ENCODE measurements at places on chromosomes 13 and 19. TPM values are rescaled to one million over a fixed set of nuclear protein-coding genes. Genes with fewer than 3 reads are reported as not detected.
A peak's percentile ranks its signal among the peaks of the same experiment; 100 is the strongest.

GRCh38 chr19:58355908-58356765, 2.8 kb upstream of the A1BG start:
- no peaks in the 10 kb centered on the region for H3K36me3 ChIP-seq
- no peak overlapping the region for H3K27ac ChIP-seq
- H3K4me3 ChIP-seq, result peak overlapping the region; percentile 15
- H3K4me1 ChIP-seq, result no peaks in the 10 kb centered on the region
- H3K27me3 ChIP-seq, result peaks cover 5% of the 10 kb centered on the region
- DNase-seq, result no peak

- no peak for DNase-seq
- H3K4me1 ChIP-seq, result no peaks in the 10 kb centered on the region
- H3K36me3 ChIP-seq, result peaks cover 6% of the 10 kb centered on the region
- H3K4me3 ChIP-seq, result no peak overlapping the region
- H3K27me3 ChIP-seq, result no peaks in the 10 kb centered on the region
- H3K27ac ChIP-seq, result no peak overlapping the region
These were observed 11.5 kb upstream of the CLASRP start for GRCh38 chr19:45027371-45027770.

DNA sequence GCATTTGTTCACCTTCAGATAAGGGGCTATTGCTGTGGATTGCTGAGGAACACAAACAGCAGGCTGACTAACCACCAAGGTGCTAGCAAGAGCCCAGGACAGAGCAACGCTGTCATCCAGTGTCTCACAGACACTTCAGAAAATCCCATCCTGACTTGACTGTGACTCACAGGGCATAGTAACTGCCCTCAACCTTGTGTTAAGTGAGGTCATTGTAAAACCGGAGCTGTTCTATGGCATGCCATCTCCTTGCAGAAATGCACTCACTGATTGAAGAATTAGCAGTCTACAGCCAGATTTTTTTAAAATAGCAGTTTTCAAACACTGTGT, 51.1 kb downstream of the TNFRSF19 start:
- no peak overlapping the region for H3K4me3 ChIP-seq
- H3K27ac ChIP-seq, result no peak overlapping the region
- H3K36me3 ChIP-seq, result no peaks in the 10 kb centered on the region
- no peaks in the 10 kb centered on the region for H3K4me1 ChIP-seq

DNA sequence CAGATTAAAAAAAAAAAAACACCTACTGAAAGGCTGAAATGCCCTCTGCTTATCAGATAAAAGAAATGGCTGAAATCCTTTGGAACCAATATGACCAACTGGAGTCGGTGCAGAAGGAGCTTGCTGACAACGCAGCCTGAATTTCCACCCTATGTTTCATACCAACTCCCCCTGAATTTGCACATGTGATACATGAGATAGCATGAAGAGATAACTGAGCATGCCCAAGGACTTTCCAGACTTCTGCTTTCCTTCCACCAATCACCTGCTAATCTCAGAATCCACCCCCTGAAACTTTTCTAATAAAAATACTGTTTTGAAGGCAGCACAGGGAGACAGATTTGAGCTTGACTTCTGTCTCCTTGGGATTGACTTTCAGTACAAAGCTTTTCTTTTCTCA, 32.2 kb upstream of the WDFY2 start:
- H3K27ac ChIP-seq, result no peak overlapping the region
- DNase-seq, result no peak
- no peaks in the 10 kb centered on the region for H3K36me3 ChIP-seq
- no peak overlapping the region for H3K4me3 ChIP-seq

DNA sequence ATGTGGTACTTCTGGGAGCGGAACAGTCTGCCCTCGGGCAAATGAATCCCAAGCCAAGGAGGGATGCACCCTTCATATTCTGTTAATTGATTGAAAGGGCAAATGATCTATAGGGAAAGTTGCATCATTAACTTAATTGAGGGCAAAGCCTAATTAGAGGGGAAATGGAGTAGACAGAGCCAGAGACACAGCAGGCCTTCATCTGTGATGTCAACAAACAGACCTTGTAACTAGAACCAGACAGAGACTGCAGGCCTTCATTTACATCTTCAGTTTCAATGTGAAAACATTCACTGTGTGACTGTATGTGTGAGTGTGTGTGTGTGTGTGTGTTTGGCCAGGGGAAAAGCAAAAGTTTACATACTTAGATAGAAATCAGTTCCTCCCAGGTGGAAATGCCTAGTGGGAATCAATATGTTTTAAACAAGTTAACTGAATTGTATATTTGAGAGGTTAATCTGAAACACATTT, 126.4 kb downstream of the SPRY2 start:
- no peaks in the 10 kb centered on the region for H3K4me1 ChIP-seq
- no peaks in the 10 kb centered on the region for H3K36me3 ChIP-seq
- H3K4me3 ChIP-seq, result no peak overlapping the region
- no peak for DNase-seq
- H3K27ac ChIP-seq, result no peak overlapping the region
- H3K27me3 ChIP-seq, result no peaks in the 10 kb centered on the region

DNA sequence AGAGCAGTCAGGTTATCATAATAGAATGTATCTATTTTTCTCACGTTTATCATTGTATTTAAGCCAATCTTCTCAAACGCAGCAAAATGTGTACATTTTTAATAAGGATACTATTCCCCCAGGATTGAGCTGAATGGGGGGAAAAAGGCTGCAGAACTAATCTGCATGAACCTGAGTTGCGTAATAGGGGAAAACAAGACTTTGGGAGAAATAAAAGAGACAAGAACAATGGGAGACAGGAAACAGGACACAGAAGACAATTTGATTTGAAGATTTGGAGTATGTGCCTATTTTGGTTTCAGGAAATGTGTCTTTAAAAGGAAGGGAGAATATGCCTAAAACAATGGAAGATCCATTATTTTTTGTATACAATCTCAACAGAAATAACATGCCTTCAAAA, 844.5 kb downstream of the DIAPH3 start:
- no peaks in the 10 kb centered on the region for H3K36me3 ChIP-seq
- no peaks in the 10 kb centered on the region for H3K4me1 ChIP-seq
- H3K27me3 ChIP-seq, result no peaks in the 10 kb centered on the region
- no peak overlapping the region for H3K4me3 ChIP-seq
- DNase-seq, result no peak
- H3K27ac ChIP-seq, result no peak overlapping the region

DNA sequence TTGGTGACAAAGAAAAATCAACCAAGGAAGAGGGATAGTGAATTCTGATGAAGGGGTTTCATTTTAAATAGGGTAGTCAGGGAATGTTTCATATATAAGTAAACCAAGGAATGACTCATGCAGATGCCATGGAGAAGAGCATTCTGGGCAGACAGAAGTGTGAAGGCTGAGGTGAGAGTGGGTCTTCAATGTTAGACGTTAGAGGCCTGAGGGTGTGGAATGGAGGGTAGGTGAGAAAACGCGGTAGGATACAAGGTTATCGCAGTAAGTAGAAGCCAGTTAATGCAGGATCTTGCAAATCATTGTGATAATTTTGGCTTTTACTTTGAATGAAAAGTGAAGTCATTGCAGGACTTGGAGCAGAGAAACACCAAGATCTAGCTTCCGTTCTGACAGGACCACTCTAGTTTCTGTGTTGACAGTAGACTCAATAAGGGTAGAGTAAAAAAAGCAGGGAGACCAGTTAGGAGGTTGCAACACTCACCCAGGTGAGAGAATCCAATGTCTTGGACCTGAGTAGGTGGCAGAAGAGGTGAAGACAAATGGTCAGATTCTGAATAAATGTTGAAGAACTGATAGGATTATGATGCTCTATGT, 225.2 kb upstream of the TMTC4 start:
- no peak overlapping the region for H3K4me3 ChIP-seq
- DNase-seq, result no peak
- no peak overlapping the region for H3K27ac ChIP-seq

DNA sequence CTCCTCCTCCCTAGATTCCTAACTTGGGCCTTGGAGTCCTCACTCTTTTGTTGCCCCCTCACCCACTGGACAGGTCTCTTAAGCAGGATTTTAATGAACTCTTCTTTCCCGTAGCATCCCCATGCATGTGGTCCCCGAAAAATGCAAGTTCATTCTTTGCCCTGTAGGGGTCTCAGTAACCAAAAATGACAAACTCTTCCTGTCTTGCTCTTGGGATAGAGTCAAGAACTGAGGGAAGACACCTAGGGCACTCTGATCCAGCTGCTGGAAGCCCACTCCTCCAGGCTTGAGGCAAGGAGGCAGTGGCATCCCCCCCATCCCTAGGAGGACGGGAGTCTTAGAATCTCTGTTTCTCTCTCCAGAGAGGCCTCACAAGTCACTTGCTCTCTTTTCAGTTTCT, 987.0 kb downstream of the DIAPH3 start:
- no peak for DNase-seq
- H3K27me3 ChIP-seq, result no peaks in the 10 kb centered on the region
- H3K27ac ChIP-seq, result no peak overlapping the region
- H3K4me1 ChIP-seq, result no peaks in the 10 kb centered on the region
- H3K36me3 ChIP-seq, result no peaks in the 10 kb centered on the region

DNA sequence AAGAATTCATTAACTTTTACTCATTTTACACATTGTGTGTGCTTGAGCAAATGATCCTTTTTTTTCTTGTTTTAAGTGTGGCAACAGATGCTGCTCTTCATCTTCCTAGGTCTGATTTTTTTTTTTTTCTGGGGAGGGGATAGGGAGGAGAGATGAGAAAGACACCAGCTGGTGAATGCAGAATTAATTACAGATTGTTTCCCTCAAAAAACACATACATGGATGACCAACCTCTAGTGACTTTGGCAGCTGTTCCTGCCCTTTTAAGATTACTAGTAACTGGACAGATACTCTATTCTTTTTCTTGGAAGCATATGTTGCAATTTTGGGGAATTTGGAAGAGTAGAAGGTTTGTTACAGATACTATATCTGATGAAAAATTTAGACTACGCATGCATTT, 103.6 kb upstream of the MYO16 start:
- H3K4me3 ChIP-seq, result no peak overlapping the region
- H3K27me3 ChIP-seq, result no peaks in the 10 kb centered on the region
- H3K4me1 ChIP-seq, result no peaks in the 10 kb centered on the region
- H3K36me3 ChIP-seq, result no peaks in the 10 kb centered on the region
- DNase-seq, result no peak

DNA sequence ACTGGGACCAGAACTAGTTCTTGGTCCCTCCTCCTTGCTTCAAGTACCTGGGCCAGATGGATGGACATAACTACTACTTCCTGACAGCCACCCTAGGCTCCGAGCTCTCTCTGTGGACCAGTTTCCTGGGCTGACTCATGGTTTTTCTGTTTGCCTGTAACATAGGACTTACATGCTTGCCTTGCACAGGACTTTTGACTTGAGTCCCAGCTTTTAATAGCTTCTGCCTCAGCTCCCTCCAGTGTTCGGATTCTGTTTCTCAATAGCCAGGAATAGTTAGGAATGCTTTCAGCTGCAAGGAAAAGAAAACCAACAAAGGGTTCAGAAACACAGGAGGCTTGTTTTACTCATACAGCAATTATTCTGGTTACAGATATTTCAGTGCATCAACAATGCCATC, 405.9 kb downstream of the ZNF536 start:
- H3K4me1 ChIP-seq, result no peaks in the 10 kb centered on the region
- no peak overlapping the region for H3K27ac ChIP-seq
- H3K27me3 ChIP-seq, result no peaks in the 10 kb centered on the region

- no peaks in the 10 kb centered on the region for H3K4me1 ChIP-seq
- H3K27ac ChIP-seq, result no peak overlapping the region
- H3K36me3 ChIP-seq, result no peaks in the 10 kb centered on the region
- no peak for DNase-seq
- no peaks in the 10 kb centered on the region for H3K27me3 ChIP-seq
These were observed 77.2 kb upstream of the ARHGEF7 start for GRCh38 chr13:111037927-111038326.

DNA sequence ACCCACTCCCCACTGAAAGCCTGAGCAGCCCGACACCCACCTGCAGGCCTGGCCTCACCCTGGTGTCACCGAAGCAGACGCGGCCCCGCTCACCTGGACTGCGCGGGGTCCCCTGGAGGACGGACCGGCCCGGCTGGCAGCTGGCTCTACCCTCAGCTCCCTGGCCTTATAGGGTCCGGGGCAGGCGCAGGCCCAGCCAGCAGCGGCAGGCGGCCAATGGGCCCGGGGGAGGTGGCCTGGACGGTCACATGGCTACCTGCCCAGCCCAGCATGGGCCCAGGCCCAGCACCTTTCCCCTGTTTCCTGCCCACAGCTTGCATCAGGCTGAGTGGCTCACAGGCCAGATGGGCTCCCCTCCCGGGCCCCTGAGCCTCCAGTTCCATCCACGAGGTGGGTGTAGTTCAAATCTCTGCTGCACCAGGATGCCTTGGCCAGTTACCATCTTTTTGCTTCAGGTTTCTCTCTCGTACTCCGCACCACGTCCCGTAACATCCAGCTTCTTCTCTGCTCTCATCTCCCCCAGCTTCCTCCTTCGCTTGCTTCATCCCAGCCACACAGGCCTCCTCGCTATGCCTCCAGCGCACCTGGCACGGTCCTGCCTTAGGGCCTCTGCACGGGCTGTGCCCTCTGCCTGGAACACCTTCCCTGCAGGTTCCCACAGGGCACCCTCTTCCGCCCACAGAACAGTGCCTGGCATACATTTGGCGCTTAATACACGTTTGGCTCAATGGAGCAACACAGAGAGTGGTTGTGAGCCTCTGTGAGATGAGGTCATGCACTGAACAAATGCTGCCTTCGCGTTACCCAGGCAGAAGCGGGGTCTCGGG, at the start of gene PLIN4:
Gene PLIN4 (minus strand): TSS at position 142 of the 827 bp plus-strand sequence. CDS start 214 bp downstream, outside the sequence.
- H3K4me1 ChIP-seq, result no peaks in the 10 kb centered on the region
- H3K4me3 ChIP-seq, result peak within 1 kb of the TSS; percentile 15
- no peak for DNase-seq
- peak within 1 kb of the TSS; percentile 18 for H3K27ac ChIP-seq
- H3K36me3 ChIP-seq, result no peaks in the 10 kb centered on the region

DNA sequence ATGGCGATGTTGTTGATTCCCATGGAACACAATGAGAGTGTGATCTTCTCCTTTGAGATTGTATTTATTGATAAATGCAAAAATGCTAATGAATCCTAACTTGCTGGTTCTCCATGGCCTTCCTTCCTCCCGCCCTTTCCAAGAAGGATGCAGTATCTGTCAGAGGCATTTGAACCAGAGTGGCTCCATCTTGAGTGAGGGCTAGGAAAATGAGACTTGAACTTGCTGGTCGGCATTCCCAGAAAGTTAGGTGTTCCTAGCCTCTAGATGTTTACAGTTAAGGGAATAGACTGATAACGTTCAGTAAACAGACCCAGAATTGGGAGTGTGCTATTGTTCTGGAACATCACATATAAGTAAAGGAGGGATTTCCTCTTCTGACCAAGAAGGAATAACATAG, 44.2 kb upstream of the PSG2 start:
- H3K36me3 ChIP-seq, result no peaks in the 10 kb centered on the region
- no peaks in the 10 kb centered on the region for H3K27me3 ChIP-seq
- no peaks in the 10 kb centered on the region for H3K4me1 ChIP-seq
- DNase-seq, result no peak
- no peak overlapping the region for H3K27ac ChIP-seq

Gene MIA
- 1.0 TPM for total RNA-seq

Gene KLK3
- total RNA-seq, result 2.4 TPM

Gene F10
- total RNA-seq, result 1.5 TPM

Gene ZNF836
- total RNA-seq, result 10.2 TPM

Gene SCN1B
- total RNA-seq, result 2.1 TPM

Gene LGALS14
- total RNA-seq, result not detected

Data from colonic mucosa (tissue), 4 donors.